NCI-H510A treated with DMSO at 0.1 percent for 48 hours (cell line): ENCODE measurements at places on chromosomes 6 and 20.
A peak's percentile ranks its signal among the peaks of the same experiment; 100 is the strongest.

GRCh38 chr6:104638841-104639290 lies 220.9 kb downstream of the HACE1 start:
- DNase-seq = no peak

DNA sequence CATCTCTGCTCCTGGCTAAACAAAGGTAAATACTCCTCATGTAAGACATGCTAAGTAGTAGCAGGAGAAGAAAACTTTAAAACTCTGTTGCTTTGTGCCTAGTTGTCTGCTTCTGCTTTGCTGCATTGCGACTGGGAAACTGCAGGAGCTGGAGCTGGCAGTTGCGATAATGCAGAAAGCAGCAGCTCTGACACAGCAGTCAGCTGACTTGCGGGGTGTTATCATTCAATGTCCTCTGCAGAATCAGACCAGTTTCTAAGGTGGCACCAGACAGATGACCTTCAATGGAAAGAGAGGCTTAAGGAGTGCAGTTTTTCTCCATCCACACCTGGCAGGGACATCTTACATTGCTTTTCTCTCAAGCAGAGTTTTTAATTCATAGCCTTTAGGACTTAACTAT lies 69.9 kb upstream of the SOX4 start:
- DNase-seq = no peak

GRCh38 chr6:103280417-103280816 lies 1579.3 kb downstream of the HACE1 start:
- DNase-seq = no peak

DNA sequence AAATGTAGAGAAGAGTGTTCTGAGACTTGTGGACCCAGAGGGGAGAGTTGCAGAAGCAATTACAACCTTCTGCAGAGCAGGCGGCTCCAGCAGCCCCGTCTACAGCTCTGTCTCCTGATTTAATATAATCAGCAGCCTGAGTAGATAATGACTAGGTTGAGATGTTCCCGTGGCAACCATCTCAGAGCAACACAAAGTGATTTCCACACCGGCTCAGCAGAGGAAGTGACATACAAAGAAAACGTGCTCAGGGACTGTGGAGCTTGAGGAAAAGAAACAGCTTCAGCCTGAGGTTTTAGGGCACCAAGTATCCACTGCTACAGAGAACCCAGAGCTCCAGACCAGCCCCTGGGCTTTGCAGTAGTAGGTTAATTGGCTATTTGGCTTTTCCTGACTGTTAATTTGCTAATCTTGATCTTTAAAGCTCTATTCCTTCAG lies 136.4 kb downstream of the MTFR2 start:
- DNase-seq = peak; percentile 76

- DNase-seq = no peak
These were observed 206.3 kb downstream of the SMOC2 start for GRCh38 chr6:168647271-168647670.

DNA sequence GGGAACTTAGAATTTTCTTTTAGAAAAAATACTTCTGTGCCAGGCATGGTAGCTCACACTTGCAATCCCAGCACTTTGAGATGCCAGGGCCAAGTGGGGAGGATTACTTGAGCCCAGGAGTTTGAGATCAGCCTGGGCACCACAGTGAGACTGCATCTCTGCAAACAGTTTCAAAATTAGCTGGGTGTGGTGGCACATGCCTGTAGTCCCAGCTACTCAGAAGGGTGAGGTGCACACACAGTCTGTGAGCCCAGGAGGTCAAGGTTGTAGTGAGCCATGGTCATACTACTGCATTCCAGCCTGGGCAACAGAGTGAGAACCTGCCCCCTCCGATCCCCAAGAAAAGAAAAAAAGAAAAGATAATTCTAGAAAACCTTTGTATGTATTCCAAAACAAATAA lies 346.0 kb upstream of the KCNQ5 start:
- DNase-seq = no peak

DNA sequence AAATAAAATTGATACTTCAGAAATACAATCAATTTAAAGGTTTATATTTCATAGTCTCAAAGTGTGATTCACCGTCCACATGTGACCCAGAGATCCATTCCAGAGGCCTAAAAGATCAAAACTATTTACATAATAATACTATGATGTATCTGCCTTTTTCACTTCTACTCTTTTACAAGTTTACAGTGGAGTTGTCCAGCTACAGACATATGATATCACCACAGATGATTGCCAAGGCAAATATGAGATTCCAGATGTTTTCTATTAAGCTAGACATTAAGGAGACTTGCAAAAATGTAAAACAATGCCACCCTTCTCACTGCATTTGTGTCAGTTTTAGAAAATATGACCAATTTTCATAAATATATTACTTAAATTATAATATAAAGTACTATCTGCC lies 443.7 kb downstream of the GJA1 start:
- DNase-seq = no peak
